Fibroblast of lung (primary cell): ENCODE measurements at places on chromosomes 3 and 15. TPM values are rescaled to one million over a fixed set of nuclear protein-coding genes. Genes with fewer than 3 reads are reported as not detected.
A peak's percentile ranks its signal among the peaks of the same experiment; 100 is the strongest.

Gene DPPA2
- not detected in 2 replicates for polyA plus RNA-seq

DNA sequence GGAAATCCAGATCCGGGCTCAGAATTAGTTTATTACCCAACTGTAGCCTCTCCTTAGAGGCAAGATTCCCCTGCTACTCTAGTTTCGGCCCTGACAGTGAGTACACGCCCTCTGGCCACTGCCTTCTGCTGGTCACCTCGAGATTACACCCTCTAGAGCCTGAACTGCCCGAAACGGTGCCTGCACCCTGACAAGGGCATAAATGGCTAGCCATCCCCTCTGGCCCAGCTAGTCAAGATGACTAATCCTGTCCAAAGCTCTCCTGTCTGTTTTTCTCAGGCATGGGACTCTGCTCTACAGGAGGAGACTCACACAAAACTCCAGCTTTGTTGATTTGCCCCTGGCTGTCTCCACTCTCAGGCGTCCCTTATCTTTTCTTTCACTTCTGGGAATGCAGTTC lies 150.5 kb upstream of the UBE2E2 start:
- no peak for DNase-seq

DNA sequence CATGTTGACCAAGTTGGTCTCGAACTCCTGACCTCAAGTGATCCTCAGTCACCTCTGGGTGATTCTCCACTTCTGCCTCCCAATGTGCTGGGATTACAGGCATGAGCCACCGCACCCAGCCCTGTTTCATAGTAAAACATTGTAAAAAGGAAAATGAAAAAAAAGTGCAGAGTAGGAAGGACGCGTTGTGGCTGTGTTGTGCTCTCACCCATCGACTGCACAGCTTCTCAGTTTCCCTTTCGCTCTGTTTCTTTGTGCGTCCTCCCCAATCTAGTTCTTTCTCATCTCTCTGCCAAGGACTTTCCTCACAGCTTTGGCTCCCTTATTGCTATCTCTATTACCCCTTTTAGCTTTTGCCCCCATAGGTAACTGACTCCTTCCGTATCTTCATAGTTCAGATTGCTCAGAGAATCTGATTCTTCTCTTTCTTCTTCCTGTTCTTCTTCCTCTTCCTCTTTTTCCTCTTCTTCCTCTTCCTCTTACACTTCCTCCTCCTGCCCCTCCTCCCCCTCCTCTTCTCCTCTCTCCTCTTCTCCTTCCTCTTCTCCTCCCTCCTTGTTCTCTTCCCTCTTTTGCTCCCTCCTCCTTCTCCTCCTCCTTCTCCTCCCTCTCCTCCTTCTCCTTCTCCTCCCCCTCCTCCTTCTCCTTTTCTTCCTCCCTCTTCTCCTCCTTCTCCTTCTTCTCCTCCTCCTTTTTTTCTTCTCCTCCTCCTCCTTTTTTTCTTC lies 81.1 kb upstream of the VGLL4 start:
- DNase-seq: no peak

Gene DNAH1
- polyA plus RNA-seq: 0.72 and 1.9 TPM in 2 replicates

GRCh38 chr3:140093742-140094141 lies 158.8 kb downstream of the CLSTN2 start:
- DNase-seq: peak; percentile 48

Gene CTXND1
- 0.01 and 0.02 TPM in 2 replicates for polyA plus RNA-seq

GRCh38 chr3:52022323-52023100 lies 26.8 kb upstream of the RPL29 start:
- no peak for DNase-seq

DNA sequence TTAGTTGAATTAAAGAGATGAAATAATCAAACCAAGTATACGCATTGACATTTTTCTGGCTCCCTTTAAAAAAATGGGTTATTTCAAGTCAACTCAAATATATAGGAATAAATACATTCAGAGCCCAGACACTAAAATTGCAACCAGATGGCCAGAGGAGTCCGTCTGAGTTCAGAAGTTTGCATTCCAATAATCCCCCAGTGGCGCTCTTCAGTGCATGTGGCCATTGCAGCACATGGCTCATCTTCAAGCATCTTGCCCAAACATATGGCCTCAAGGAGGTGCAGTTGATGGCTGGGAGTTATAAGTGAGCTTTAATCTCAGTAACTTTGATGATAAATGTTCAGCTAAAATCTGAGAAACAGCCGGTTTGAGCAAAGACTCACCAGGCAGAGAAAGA lies 295.8 kb upstream of the LRRN1 start:
- no peak for DNase-seq

DNA sequence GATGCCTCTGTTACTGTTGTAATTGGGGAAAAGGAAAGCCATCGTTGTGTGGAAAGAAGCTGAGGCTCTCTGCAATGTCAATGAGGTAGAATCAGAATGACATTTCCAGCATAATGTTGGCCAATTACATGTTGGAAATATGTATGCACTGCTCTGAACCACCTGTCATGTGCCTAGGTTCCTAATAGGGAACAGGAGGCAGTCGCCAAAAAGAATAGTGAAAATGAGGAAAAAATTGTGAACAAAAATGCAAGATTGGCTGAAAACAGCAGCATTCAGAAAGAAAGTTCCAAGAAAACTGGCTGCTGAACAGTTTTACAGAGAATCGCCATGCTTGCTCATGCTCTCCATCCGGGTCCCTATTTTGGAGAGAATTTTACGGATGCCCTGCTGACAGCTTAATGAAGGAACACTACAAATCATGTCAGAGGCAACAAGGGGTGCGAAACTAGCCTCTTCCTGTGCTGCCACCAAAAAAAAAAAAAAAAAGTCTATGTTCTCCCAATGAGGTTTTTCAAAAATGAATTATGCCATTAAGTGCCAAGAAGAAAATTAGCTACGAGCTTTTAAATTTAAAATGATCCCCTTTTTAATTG lies 305.9 kb upstream of the ARRDC4 start:
- no peak for DNase-seq

GRCh38 chr3:29757054-29757777 lies 476.3 kb downstream of the RBMS3 start:
- DNase-seq: no peak

Gene PP2D1
- polyA plus RNA-seq: not detected in 2 replicates

DNA sequence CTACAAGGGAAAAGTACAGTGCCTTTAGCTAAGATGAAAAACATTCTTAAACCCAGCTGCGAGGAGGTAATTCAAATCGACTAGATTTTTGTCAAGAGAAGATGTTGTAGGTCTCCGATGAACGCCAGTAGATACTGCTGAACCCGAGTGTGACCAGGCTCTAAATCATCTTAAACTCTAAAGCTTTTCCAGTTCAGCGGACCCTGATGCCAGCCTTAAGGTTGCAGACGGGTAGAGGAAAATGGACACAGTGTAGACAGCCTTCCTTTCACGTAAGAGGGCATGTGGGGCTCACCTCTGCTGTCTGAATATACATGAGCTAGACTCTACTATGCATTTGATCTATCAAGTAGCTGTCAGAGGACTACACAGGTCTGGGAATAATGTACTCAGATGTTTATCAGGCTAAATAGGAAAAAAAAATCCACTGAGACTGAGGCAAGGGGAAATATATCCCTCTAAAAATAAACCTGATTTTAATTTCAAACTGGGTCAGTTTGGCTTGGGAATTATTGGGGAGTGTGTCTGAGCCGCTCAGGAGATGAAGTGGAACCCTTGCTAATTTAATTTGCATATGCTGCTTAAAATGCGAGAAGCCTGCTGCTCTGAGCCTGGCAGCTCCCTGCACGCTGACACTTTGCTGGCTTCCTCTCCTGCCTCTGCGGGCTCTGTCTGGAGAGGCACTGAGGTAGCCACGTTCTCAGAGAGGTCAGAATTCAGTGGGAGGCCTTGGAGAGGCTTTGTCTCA lies 151.9 kb downstream of the CADPS start:
- no peak for DNase-seq

- DNase-seq: peak; percentile 93
Measured at GRCh38 chr15:68256675-68257450, 20.7 kb upstream of the FEM1B start.

Gene ATP13A5
- polyA plus RNA-seq: not detected in 2 replicates

Gene THAP10
- polyA plus RNA-seq: 4.6 and 7.9 TPM in 2 replicates

GRCh38 chr3:149519912-149520311 lies 45.4 kb downstream of the TM4SF4 start:
- DNase-seq: no peak

- no peak for DNase-seq
Measured at GRCh38 chr3:168186293-168186983, 90.7 kb upstream of the GOLIM4 start.
